ENCODE measurements at places on chromosomes 5 and 9. TPM values are rescaled to one million over a fixed set of nuclear protein-coding genes. Genes with fewer than 3 reads are reported as not detected.

DNA sequence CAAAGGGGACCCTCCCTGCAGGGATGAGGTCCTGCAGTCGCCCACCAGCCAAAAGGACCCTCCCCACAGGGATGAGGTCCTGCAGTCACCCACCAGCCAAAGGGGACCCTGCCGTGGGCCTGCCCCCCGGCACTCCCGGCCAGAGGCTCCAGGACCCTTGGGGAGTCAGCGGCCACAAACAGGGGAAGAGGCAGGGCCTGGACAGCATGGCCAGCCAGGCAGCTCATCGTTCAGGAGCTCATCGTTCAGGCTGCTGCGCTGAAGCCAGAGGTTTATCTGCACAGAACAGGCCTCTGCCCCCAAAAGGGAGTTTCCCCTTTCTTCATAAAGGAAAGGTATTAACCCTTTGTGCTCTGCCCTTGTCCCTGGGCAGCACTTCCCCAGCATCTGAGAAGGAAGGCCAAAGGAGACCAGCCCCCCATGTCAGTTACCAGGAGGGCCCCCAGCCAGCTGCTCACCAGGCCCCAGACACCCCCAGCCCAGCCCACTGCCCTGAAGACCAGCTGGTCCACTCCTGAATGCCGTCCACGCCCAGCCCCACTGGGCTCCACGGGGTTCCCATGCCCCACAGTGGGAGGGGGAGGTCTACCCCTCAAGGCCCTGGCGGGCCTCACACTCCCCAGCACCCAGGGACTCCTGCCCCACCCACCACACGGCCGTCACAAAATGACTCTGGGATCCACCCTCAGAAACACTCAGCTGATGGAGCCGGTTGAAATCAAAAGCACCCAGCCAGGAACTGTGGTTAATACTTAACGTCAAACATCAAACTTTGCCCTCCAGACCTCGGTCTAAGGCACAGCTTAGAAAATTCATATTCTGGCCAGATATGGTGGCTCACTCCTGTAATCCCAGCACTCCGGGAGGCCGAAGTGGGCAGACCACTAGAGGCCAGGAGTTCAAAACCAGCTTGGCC, 6.3 kb downstream of the SLC12A7 start:
- DNase-seq = no peak

DNA sequence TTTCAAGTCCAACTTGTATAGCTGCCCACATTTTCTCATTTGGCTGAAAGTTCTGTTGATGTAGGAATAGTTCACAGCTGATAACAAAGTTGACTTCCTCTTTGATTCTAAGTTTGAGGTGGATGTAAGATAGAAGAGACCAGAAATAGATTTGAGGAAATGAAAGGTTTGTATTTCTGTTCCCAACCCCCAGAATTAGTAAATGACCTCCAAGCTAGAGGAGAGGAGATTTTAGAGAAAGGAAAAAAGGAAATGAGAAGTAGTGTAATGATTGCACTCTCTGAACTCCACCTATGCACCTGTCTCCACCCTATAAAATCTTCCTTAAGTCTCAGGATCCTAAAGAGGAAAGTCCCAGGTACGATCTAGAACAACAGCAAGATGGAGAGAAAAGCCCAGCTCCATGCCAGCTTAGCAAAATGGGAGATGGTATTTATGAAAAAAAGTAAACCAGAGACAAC, 130.4 kb upstream of the POC5 start:
- no peak for DNase-seq

DNA sequence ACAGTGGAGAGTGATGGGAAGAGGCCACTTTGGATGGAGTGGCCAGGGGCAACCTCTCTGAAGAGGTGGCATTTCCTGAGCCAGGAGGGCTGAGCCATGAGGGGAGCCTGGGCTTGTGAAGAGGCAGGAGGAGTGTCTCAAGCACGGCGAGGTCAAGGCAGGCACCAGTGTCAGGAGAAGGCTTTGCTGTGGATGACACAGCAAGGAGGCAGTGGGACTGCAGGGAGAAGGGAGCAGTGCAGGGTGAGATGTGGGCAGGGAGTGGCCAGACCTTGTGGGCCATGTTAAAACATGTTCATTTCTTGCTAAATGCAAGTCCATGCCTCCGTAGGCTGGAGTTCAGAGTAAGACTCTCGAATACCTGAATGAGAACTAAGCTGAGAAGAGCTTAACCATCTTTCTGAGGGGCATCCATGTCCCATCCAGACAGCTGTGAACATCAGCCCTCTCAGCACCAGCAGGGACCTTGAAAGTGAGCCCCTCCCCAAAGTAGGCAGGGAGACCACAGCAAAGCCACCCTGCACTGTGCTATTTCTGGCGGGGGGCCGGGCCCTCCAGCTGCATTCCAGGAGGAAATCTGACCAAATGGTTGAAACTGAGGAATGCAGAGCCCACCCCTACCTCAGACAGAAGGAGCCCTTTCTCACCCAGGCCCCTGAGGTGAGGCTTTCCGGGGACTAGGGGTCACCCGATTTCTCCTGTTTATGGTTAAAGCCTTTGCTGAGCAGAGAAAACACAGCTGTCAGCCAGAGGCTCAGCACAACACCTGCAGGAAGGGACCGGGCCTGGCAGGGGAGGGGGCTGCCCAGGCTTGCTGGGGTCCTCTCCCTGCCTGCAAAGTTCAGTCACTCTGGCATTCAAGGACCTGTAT, 16.1 kb upstream of the ARSI start:
- no peak for DNase-seq

GRCh38 chr5:127367946-127368465, 77.4 kb downstream of the MEGF10 start:
- no peak for DNase-seq

- DNase-seq = no peak
These were observed 53.2 kb downstream of the NSG2 start for GRCh38 chr5:174098694-174099093.

The APBA1 gene
- polyA plus RNA-seq = 5.1 TPM

- DNase-seq = peak; percentile 54
These were observed 762 bp downstream of the SNCAIP start for GRCh38 chr5:122312591-122313406.
